ENCODE measurements at places on chromosomes 12 and 14. TPM values are rescaled to one million over a fixed set of nuclear protein-coding genes. Genes with fewer than 3 reads are reported as not detected.

DNA sequence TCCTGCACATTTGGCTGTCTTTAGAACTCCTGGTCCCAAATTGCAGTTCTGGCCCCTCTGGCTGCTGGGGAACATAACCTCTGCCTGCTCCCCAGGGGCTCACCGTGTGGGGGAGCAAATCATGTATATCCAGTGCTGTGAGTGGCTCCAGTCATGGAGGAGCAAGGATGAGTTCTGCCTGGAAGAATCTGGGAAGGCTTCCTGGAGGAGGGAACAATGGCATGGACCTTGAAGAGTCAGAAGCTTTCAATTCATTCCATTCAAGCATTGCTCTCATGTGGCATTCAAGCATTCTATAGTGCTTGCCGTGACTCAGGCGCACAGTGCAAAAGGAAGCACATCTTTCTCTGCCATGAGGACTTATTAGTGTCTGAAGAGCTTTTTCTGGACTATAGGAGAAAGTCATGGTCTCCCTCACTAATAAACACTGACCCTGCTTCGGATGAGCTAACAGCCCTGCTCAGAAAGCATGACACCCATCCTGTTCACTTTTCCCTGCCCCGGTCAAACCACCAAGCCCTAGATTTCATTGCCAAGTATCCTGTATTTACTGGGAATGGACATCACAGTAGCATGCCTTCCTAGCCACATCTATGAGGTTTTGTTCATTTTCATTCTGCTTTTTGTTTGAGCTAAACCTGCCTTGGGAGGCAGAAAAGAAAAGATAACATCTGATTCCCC is 3.5 kb downstream of the IFI27 start:
- H3K36me3 ChIP-seq, result no peaks in the 10 kb centered on the region
- H3K4me1 ChIP-seq, result no peaks in the 10 kb centered on the region
- no peaks in the 10 kb centered on the region for H3K27me3 ChIP-seq
- no peak overlapping the region for H3K4me3 ChIP-seq

DNA sequence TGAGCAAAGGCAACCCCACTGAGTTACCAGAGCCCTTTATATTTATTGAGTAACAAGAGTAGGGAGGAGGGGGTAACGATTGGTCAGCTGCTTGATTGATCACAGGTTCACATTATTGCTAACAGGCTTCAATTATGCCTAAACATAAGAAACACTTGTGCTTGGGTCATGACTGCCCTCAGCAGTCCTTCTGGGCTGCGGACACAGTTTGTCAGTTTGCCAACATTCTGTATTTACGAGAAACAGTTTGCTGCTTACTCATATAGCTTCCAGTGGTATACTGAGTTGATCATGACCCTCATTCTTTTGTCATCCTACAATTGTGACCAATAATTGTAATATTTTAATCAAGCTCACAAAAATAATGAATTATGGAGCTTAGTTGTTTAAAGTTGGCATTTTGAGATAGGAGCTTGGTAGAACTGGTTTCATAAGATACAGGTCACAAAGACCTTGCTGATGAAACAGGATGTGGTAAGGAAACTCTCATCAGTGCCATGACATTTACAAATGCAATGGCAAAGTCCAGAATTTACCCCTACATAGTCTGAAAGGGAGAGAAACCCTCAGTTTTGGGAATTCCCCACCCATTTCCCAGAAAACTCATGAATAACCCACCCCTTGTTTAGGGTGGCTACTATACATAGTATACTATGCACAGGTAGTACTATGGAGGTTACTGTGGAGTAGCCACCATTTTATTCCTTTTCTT is 1421.0 kb upstream of the FLRT2 start:
- H3K27ac ChIP-seq, result no peak overlapping the region
- no peak for DNase-seq
- H3K4me3 ChIP-seq, result no peak overlapping the region
- H3K36me3 ChIP-seq, result no peaks in the 10 kb centered on the region

DNA sequence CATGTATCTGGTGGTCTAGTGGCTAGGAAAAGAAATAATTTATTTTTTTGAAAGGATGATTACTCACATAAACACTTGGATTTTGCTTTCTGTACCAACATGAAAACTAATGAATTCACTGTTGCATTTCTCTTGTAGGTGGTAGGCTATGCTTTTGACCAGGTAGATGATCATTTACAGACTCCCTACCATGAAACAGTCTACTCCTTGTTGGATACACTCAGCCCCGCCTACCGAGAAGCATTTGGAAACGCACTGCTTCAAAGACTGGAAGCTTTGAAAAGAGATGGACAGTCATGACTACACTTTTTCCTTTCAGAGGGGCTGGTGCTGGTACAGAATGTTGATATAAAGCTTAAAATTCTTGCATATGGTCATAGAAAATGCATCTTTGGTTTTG is 6.5 kb upstream of the AK7 start:
- no peaks in the 10 kb centered on the region for H3K4me1 ChIP-seq
- peaks cover 12% of the 10 kb centered on the region for H3K27me3 ChIP-seq
- no peak overlapping the region for H3K4me3 ChIP-seq
- peaks cover 19% of the 10 kb centered on the region for H3K36me3 ChIP-seq

DNA sequence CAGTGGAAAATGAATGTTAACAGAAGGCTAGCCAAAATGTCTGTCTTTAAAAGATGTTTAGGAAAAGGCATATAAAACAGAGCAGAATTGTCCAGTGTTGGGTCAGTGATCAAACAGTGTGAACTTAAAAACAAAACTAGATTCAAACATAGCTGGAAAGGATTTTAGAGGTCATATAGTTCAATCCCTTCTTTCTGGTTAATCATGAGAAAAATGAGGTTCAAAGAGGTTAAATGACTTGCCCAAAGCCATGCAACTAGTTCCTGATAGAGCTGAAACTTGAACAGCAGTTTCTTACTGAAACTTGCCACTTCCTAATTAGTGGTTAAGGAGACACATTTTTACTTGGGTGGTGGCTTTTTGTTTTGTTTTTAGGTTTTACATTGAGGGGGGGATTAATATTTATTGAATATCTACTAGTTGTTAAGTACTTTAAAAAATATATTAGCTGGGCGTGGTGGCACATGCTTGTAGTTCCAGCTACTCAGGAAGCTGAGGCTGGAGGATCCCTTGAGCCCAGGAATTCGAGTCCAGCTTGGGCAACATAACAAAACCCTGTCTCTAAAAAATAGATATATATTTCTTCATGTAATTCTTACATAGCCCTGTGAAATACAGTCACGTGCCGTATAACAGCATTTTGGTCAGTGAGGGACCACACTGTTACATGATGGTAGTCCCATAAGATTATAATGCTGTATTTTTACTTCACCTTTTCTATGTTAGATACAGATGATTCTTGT is 20.4 kb downstream of the ACVR1B start:
- DNase-seq, result no peak
- no peak overlapping the region for H3K27ac ChIP-seq
- H3K36me3 ChIP-seq, result no peaks in the 10 kb centered on the region
- H3K4me1 ChIP-seq, result peaks cover 12% of the 10 kb centered on the region

- no peak overlapping the region for H3K4me3 ChIP-seq
- DNase-seq, result no peak
- H3K36me3 ChIP-seq, result no peaks in the 10 kb centered on the region
- H3K27me3 ChIP-seq, result no peaks in the 10 kb centered on the region
Observed at GRCh38 chr12:115354007-115354890, 670.3 kb upstream of the TBX3 start.

- no peak overlapping the region for H3K27ac ChIP-seq
- no peaks in the 10 kb centered on the region for H3K4me1 ChIP-seq
- H3K36me3 ChIP-seq, result peaks cover 21% of the 10 kb centered on the region
- no peak overlapping the region for H3K4me3 ChIP-seq
- no peak for DNase-seq
- no peaks in the 10 kb centered on the region for H3K27me3 ChIP-seq
Observed at GRCh38 chr14:31166271-31166561, 41.4 kb downstream of the HECTD1 start.

- H3K36me3 ChIP-seq, result no peaks in the 10 kb centered on the region
- H3K4me1 ChIP-seq, result peaks cover 28% of the 10 kb centered on the region
- H3K27me3 ChIP-seq, result no peaks in the 10 kb centered on the region
- no peak overlapping the region for H3K4me3 ChIP-seq
- no peak for DNase-seq
Observed at GRCh38 chr12:2247120-2247519, 194.3 kb downstream of the CACNA1C start.

DNA sequence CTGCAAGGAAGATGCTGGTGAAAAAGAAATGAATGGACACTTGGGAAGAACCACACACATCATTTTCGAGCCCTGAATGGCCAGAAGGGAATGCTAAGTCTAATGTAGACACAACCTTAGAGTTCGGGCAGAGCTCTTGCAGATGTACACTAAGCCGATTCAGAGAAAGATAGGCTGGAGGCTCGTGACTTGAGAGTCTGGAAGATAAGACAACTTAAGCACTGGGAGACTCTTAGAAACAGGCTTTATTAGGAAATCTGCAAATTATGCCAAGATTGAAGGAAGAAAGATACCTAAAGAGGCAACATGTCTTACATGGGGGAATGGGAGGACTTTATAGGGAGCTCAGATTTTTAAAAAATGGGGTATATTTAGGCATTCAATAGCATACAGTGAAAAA is 13.5 kb downstream of the TBPL2 start:
- H3K27ac ChIP-seq, result no peak overlapping the region
- no peaks in the 10 kb centered on the region for H3K36me3 ChIP-seq
- no peaks in the 10 kb centered on the region for H3K4me1 ChIP-seq
- DNase-seq, result no peak
- H3K27me3 ChIP-seq, result no peaks in the 10 kb centered on the region
- H3K4me3 ChIP-seq, result no peak overlapping the region

DNA sequence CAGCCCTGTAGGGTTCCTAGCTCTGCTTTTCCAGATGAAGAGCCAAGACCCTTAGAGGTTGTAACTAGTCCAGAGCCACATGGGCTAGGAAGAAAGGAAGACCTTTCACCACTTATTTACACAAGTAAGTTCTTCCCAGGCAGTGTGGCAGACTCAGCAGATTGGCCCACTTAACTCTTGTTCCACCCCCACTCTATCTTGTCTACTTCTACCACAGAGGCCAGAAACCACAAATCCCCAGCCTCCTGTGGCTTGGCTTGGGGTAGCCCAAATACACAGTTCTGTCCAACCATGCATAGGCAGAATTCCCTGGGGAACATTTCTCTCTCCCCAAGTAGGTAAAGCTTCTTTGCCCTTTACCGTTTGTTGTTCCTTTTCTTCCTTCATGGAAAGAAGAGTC is 383.5 kb downstream of the RGS6 start:
- no peaks in the 10 kb centered on the region for H3K27me3 ChIP-seq
- H3K36me3 ChIP-seq, result no peaks in the 10 kb centered on the region

DNA sequence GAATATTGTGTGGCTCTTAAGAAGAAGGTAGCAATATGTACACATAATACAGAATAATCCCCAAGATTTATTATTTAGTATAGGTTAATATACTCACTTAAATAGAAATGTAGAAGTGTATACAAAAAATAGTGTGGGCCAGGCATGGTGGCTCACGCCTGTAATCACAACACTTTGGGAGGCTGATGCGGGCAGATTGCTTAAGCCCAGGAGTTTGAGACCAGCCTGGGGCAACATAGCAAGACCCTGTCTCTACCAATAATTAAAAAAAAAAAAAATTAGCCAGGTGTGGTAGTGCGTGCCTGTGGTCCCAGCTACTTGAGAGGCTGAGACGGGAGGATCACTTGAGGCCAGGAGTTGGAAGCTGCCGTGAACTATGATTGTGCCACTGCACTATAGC is 15.3 kb upstream of the HVCN1 start:
- H3K27me3 ChIP-seq, result no peaks in the 10 kb centered on the region
- no peaks in the 10 kb centered on the region for H3K36me3 ChIP-seq
- no peaks in the 10 kb centered on the region for H3K4me1 ChIP-seq

- no peak overlapping the region for H3K4me3 ChIP-seq
- no peaks in the 10 kb centered on the region for H3K36me3 ChIP-seq
- H3K27ac ChIP-seq, result no peak overlapping the region
- DNase-seq, result no peak
- no peaks in the 10 kb centered on the region for H3K4me1 ChIP-seq
- H3K27me3 ChIP-seq, result no peaks in the 10 kb centered on the region
Observed at GRCh38 chr12:124901003-124901402, 13.4 kb downstream of the UBC start.

- no peak for DNase-seq
- H3K27ac ChIP-seq, result no peak overlapping the region
- 0 out of 2 replicates have a peak, but pooled peaks cover 9% of the 10 kb centered on the region for H3K4me1 ChIP-seq
- no peaks in the 10 kb centered on the region for H3K36me3 ChIP-seq
Observed at GRCh38 chr14:35159742-35160409, 37.5 kb downstream of the PRORP start.

- peaks cover 25% of the 10 kb centered on the region for H3K27me3 ChIP-seq
- H3K4me3 ChIP-seq, result no peak overlapping the region
- peaks cover 7% of the 10 kb centered on the region for H3K4me1 ChIP-seq
- no peaks in the 10 kb centered on the region for H3K36me3 ChIP-seq
Observed at GRCh38 chr14:87013583-87013982, 979.4 kb downstream of the GALC start.

DNA sequence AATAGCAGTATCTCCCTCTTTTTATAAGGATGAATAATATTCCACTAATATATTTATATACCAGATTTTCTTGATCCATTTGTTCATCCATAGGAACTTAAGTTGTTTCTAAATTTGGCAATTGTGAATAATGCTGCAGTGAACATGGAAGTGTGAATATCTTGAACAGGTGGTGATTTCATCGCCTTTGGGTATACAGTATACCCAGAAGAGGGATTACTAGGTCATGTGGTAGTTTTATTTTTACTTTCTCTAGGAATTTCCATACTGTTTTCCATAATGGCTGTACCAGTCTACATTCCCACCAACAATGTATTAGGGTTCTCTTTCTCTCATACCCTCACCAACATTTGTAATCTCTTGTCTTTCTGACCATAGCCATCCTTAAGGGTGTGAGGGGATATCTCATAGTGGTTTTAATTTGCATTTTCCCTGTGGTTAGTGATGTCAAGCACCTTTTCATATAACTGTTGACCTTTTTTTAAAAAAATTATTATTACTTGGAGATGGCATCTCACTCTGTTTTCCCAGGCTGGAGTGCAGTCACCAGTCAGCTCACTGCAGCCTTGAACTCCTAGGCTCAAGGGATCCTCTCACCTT is 20.5 kb downstream of the PPHLN1 start:
- H3K27me3 ChIP-seq, result no peaks in the 10 kb centered on the region
- DNase-seq, result no peak
- 0 out of 2 replicates have a peak, but pooled peaks cover 3% of the 10 kb centered on the region for H3K36me3 ChIP-seq
- H3K4me3 ChIP-seq, result no peak overlapping the region
- H3K27ac ChIP-seq, result no peak overlapping the region
- H3K4me1 ChIP-seq, result peaks cover 3% of the 10 kb centered on the region

DNA sequence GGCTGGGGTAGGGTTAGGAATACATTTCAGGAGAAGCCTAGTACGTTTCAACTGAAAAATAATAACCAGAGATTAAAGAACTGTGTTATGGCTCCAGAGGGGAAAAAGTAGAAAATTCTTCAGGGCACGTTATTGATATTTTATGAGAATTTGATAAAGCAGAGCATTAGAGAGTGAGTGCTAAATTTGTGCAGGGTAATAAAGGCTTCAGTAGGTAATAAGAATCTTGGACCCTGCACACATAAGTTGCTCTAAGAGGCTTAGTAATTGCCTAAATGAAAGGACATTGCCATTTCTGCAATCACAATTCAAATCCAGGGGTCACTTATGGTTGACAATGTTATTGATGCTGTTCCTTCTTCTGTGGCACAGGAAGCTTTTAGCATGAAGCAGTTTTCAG is 439.4 kb upstream of the DCN start:
- no peak overlapping the region for H3K27ac ChIP-seq
- H3K4me3 ChIP-seq, result no peak overlapping the region
- no peaks in the 10 kb centered on the region for H3K27me3 ChIP-seq
- no peaks in the 10 kb centered on the region for H3K36me3 ChIP-seq
- no peak for DNase-seq

Gene KRT82
- not detected for polyA plus RNA-seq

Gene KRT74
- not detected for polyA plus RNA-seq

Gene RNASE2
- not detected for polyA plus RNA-seq

Gene PXN
- 38.4 TPM for polyA plus RNA-seq

Gene CAPS2
- 2.2 TPM for polyA plus RNA-seq

Gene TAS2R7
- not detected for polyA plus RNA-seq

Gene GLT1D1
- polyA plus RNA-seq, result 1.4 TPM
